ENCODE measurements at places on chromosomes 5 and 9. TPM values are rescaled to one million over a fixed set of nuclear protein-coding genes. Genes with fewer than 3 reads are reported as not detected.

- DNase-seq: no peak
These were observed 157.8 kb downstream of the RGS3 start for GRCh38 chr9:113621309-113621791.

DNA sequence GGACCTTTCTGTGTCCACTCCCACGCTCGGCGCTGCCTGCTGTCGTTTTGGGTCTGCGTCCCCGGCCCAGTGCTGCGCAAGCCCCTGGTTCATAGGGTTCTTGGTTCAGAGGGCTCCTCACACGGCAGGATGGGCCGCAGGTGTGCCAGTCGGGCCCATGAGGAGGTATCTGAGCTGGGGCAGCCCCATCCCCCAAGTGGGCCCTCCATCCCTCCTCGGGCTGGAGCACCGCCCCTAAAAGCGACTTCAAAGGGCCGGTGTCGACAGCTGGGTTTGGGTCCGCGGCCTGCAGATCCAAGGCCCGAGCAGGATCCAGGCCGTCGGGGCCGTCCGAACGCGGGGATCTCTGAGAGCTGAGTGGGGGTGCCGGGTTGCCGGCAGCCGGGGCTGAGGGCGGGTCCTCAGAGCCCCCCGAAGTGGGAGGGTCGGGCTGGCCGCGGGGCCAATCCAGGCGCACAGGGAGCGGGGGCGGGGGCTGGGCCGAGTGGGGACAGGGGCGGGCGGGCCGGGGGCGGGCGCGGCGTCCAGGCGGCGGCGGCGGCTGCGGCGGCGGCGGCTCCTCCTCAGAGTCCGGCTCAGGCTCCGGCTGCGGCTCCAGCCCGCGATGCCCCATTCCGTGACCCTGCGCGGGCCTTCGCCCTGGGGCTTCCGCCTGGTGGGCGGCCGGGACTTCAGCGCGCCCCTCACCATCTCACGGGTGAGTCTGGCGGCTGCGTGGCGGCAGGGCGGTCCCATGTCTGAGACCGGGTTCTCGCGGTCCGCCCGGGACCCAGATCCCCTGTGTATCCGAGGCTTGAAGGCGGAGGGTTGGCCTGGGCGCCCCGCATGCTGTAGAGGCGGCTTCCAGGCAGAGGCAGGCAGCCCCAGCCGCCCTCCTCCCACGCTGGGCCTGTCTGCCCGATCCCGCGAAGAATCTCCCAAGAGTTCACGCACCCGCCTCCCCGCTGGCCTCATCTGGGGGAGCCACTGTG lies at the start of gene PDLIM4:
TSS of gene PDLIM4 (plus strand) at position 566 of the 971 bp plus-strand sequence. CDS start at position 605, 39 bp downstream.
- DNase-seq: peak; percentile 39

The BTNL8 gene
- 8.3 TPM for total RNA-seq

GRCh38 chr9:78566948-78567675 lies 270.2 kb downstream of the PSAT1 start:
- peak; percentile 7 for DNase-seq

The OLFM1 gene
- 11.7 TPM for total RNA-seq

- DNase-seq: no peak
These were observed 207.4 kb downstream of the ARRDC3 start for GRCh38 chr5:91175708-91176107.

DNA sequence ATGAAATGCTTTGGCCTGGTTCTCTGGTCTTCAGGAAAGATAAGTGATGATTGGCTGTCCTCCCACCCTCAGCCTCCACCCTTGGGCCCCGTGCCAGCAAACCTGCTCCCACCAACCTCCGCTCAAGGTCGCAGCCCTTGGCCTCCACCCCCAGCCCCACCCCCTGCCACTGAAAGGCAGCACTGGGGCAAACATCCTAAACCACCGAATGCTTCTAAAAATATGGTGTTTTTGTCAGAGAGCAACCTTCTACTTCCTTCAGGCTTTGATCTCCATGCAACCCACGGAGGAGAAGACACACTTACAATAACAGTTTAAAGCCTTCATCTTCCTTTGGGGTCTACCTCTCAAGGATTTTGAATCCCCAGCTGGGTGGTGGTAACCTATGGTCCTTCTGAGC lies 24.0 kb upstream of the TCF7 start:
- DNase-seq: no peak

The KCTD16 gene
- 0.14 TPM for total RNA-seq

DNA sequence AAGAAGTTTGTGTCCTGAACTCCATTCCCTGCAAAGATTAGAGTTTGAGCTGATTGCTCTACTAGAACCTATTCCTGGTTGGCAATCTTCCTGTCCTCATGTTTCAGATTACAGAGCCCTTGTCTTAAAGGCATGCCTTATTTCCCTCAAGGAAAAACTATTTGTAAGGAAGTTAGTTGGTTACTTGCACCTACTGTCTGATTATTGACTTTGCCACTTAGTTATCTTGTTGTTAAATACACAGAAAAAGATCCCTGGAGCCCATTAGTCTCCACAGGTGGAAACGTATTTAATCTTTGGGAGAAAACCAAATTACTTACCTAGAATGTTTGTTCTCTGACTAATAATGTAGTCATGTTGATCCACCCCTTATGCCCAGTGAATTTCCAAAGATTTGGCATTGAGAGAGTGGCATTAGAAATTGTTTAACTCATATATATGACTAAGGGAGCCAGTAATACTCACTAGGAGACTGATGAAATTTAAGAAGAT lies 132.3 kb upstream of the ELL2 start:
- no peak for DNase-seq

The ANKDD1B gene
- total RNA-seq: 2.7 TPM

DNA sequence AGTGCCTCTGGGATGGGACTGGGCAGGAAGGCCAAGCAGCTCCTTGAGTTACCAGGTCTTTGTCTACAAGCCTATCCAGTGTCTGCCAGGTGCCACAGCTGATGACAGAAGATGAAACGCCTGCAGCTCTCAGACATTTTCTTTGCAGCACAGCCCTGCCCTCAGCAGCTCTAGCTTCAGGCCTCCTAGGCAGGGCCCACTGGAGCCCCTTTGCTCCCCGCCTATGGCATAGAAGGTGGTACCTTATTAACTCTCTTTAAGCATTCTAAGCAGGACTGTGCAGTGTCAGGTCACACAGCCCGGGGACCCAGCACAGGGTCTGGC lies 1.3 kb upstream of the SKP1 start:
- no peak for DNase-seq

DNA sequence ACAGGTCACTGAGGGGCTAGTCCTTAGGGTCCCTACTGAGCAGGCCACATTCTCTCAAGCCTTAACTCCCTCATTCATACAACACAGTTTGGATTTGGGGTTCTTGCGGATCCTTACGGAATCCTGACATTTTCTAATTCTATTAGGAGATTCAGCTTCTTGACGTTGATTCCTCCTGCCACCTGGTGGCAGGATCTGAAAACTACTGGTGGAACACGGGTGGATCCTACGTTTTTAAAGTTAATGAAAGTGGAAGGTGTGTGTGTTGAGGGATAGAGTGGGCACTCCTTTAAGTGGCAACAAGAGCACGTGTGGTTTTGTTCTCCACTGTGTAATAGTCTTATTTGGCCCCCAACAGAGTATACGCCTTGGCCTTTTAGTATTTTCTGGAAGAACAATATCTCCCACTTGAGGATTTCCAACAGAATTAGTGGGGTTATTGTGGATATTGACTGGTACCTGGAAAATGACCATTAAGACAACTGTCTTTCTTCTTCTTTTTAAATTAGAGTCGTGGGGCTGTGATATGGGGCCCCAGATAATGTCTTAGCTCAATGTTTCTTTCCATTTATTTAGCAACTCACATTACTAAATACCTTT lies 25.2 kb downstream of the SLC28A3 start:
- peak; percentile 50 for DNase-seq

The HABP4 gene
- total RNA-seq: 13.5 TPM

The PCDHB6 gene
- 2.6 TPM for total RNA-seq

The IFNE gene
- not detected for total RNA-seq

The SLC36A3 gene
- total RNA-seq: not detected

The DAB2IP gene
- total RNA-seq: 51.6 TPM

DNA sequence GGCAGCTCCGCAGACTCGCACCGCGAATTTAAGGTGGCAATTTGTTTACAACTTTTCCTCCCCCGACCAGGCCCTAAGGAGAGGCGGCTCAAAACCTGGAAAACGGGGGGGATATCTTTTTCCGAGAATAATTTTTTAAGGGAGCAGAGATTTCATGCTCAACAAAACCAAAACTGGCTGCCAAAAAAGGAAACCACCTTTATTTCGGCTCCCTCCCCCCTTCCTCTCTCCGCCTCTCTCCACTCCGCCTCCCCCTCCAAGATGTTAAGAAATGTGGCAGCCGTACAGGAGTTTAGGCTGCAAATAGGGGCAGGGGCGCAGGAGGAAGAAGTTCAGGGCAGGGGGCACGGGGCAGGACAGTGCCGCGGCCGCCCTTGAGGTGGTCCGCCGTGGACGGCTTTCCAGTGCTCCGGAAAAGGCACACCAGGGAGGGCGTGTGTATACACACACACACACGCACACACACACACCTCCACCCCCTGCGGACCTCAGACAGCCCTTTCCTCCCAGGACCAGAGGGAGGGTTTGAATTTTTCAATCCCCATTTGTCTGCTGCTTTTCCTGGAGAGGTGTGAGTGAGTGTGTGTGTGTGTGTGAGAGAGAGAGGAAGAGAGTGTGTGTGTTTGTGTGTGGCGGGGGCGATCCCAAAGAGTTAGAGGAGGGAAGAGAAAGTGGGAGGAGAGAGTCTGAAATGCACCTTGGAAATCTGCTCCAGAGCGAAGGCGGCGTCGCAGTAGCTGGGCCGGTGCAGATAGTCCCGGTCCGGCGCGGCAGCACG lies 9.1 kb downstream of the PTCH1 start:
- peak; percentile 66 for DNase-seq

The HTR1A gene
- 1.2 TPM for total RNA-seq

The PCDHGB3 gene
- 3.1 TPM for total RNA-seq

The EDIL3 gene
- 5.5 TPM for total RNA-seq

DNA sequence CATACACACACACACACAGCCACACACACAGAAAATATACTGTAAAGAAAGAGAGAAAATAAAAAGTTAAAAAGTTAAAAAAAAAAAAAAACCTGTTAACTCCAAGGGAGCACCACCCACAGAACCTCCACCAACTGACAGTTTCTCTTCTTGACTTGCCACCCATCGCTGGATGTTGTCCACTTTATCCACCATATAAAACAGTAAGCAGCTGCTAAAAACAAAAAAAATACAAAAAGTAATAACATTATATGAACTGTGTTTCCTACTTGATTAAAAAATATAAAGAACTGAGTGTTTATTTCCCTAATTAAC lies 1.2 kb downstream of the PURA start:
- DNase-seq: no peak

DNA sequence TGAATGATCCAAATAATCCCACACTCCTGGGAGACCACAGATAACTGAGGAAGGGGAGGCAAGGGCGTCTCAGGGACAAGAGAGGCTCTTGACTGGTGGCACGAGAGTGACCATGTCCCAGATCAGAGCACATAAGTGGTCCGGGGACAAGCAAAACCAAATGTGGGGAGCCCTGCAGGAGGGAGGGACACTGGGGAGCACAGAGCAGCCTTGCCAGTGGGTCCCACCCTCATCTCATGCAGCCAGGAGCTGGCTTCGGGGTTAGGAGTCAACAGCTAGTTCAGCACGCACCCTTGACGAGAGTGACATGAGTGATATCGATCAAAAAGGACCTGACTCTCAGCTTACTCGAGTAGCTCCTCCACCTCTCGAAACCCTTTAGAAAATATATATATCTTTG lies 16.5 kb upstream of the UBE2QL1 start:
- DNase-seq: no peak

- no peak for DNase-seq
These were observed 96.9 kb downstream of the SLC1A3 start for GRCh38 chr5:36703245-36703860.

The IFNK gene
- not detected for total RNA-seq

The CAVIN4 gene
- 1.2 TPM for total RNA-seq

DNA sequence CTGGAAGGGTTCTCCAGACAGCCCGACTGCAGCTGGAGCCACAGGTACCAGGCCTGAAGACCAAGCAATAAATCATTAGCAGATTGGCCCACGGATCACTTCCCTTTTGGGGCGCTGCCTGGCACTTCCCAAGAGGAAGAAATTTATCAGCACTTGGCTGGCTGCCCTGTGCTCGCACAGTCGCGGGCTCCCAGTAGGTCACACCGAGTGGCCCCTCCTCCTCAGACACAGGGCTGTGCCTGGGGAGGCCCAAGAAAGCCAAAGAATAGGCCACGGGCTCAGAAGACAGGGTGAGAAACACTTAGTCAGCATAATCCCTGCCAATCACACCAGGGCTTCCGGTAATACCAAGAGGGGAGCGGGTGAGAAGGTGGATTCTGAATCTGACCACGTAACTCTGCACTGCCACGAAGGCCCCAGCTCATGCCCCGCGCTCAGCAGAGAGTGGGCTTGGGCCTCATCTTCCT lies 115.7 kb upstream of the MSX2 start:
- DNase-seq: peak; percentile 79

GRCh38 chr9:136945333-136946227 lies 537 bp downstream of the C8G start:
- no peak for DNase-seq

- DNase-seq: no peak
These were observed 644 bp downstream of the NIM1K start for GRCh38 chr5:43192558-43193180.

DNA sequence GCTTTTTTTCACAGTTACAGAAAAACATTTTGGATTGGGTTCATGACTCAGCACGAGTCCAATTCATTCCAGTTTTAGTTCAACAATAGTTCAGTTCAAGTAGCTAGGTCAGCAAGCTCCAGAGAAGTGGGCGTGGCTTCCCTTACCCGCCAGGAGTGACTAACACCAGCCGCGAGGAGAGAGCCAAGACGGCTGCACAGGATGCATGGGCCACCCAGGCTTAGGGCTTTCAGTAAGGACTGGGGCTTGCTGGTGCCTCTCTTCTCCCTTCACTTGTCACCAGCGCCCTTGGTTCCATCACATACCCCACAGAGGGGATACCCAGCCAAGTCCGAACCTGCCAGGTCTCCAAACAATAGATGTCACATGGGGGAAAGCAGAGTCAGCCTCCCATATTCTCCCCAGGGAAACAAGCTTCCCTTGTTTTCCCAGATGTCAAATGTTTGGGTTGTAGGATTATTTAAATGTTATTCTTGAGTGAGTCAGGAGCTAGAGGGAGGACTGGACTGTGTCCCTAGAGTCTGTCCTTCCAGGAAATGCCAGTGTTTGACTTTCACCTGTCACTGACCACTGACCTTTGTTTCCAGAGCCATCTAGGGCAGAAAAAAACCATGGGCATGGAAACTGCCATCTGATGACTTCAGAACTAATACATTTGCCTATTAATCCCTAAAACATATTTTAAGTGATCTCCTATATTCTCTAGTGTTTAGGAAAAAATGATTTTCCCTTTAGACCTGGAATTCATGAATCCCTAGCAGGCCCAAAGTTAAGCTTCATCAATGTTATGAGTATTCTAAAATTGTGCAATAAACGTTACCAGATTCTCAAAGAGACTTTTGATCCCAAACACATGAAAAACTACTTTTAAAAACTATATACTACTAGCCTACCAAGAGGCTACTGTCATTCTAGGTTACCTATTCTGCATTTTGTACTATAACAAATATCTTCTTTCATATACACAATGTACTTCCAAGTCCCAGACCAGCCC lies 51.9 kb downstream of the NIPAL4 start:
- DNase-seq: peak; percentile 49

GRCh38 chr9:68706363-68707201 lies 1.5 kb downstream of the PIP5K1B start:
- no peak for DNase-seq

Data from prostate gland (tissue), 2 donors.